ENCODE measurements at places on chromosomes 1 and 21. TPM values are rescaled to one million over a fixed set of nuclear protein-coding genes. Genes with fewer than 3 reads are reported as not detected.

DNA sequence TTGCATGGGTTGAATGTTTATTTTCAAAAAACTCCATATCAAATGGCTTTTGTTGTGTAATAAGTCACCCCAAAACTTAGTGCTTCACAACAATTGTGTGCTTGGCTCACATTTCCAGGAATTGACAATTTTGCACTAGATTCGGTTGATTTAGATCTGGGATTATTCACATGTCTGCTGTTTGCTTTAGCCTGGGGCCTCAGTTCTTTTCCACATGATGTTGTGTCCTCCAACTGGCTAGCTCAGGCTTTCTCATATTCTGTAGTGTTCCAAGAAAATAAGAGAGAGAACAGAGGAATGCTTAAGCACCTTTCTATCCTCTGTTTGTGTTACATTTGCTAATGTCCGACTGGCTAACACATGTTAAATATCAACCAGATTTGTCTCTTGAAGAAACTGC lies 281.5 kb upstream of the ADGRL4 start:
- DNase-seq: no peak

GRCh38 chr1:86933562-86934377 lies 19.3 kb downstream of the HS2ST1 start:
- peak; percentile 22 for DNase-seq

- DNase-seq: no peak
Observed at GRCh38 chr1:234089396-234089795, 184.9 kb downstream of the SLC35F3 start.

DNA sequence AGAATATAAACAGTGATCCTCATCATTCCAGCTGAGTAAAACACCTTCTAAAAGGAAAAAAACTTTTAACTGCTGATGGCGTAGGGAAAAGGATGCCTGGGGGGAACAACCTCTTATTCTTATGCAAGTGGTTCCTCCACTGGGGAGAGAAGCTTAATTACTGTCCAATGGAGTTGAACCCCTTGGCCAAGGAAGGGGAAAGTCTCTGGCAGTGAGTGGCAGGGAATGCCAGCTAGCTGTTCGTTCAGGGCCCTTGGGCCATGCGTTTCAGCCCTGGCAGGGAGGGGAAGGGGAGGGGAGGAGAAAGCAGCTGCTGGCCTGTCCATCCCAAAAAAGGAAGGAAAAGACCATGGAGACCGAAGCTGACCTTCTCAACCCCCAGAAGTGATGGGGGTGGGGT lies 22.6 kb upstream of the SYCP1 start:
- no peak for DNase-seq

- DNase-seq: no peak
Observed at GRCh38 chr1:211859405-211859804, 28.8 kb upstream of the LPGAT1 start.

DNA sequence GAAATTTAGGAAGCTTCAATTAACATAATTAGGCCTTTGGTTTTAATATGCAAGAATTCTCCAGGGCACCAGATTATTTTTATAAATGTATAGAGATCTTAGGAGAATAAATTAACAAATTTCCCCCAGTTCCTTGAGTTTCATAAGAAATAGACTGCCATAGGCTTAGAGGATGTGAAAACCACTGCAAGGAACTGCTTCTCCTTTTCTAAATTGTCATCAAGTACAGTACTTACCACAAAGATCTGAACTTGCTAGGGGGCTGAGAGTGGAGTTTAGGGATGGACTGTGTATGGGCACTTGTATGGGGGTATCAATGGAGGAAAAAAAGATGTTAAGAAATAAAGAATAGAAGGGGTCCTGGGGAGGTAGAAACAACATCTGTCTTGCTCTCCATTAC lies 31.1 kb downstream of the LHX8 start:
- DNase-seq: no peak

DNA sequence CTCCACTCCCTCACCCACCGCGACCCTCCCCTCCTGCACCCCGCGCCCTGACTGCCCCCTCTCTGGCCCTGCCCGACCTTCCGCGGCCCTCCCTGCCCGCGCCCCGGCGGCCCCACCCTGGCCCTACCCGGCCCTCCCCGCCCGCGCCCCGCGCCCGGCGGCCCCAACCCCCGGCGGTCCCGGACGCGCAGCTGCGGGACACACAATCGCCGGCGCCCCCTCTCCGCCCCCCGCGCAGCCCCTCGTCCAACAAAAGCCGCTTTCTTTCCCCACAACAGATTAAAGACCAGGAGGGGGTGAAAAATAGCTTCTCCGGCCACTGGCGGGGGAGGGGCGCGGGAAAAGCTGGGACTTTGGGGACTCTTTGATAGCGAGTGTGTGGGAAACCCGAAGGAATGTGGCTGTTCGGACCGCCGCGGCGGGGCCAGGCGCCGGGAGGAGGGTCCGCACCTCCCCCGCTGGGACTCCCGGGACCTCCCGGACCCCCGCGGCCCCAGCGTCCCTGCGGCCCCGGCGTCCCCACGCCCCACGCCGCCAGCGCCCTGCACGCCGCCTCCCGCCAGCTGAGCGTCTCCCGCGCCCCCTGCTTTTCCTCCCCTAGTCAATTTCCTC lies 8.8 kb upstream of the ID3 start:
- no peak for DNase-seq

GRCh38 chr1:19398309-19398760 lies 86.2 kb downstream of the SLC66A1 start:
- peak; percentile 99 for DNase-seq

DNA sequence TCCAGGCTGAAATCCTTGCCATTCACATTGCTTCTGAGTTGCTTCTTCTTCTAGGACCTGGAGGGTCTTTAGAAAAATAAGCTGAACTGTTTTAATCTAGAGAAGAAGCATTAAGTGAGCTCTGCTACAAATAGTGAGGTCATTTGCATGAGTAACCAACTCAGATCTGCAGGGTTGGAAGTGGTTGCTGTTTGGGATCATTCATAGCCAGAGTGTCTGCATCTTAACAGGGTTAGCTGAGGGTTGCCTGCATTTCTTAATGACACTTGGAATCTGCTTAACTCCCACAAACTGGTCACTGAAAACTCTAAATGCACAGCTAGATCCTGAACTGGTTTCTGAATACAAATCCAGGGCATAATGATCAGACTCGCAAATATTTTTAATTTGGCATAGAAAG lies 9.9 kb downstream of the CNIH3 start:
- DNase-seq: peak; percentile 87

DNA sequence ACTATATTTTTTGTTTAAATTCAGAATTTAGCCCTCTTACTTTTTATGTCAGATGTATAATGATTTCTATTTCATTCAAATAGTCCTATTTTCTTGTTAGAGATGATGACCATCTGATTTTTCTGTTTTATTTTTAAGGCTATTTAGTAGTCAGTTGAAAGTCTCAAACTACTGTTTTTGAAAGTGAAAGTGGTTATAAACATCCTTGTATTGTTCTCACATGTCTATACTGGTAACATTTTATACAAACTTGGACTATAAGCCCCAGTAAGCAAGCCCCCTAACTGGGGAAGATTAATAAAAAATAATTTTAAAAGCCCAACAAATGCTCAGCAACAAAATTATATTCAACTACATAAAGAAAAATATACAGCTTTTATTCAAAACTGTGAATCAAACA lies 271.3 kb upstream of the RGS18 start:
- DNase-seq: no peak

DNA sequence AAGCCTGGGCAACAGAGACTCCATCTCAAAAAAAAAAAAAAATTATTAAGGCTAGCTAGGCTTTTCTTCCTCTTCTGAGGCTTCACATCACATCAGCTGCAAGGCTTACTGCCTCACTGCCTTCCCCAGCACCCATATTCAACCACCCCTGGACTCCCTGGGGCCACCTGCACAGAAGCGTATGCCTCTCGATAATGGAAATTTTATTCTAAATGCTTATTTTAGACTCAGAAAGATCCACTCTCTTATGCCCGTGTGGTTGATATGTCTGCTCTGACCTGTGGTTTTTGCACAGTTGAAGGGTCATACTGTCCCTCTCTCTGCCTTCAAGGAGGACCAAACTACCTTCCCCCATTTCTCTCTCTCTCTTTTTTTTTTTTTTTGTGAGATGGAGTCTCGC lies 1.5 kb upstream of the FCRLA start:
- DNase-seq: no peak

DNA sequence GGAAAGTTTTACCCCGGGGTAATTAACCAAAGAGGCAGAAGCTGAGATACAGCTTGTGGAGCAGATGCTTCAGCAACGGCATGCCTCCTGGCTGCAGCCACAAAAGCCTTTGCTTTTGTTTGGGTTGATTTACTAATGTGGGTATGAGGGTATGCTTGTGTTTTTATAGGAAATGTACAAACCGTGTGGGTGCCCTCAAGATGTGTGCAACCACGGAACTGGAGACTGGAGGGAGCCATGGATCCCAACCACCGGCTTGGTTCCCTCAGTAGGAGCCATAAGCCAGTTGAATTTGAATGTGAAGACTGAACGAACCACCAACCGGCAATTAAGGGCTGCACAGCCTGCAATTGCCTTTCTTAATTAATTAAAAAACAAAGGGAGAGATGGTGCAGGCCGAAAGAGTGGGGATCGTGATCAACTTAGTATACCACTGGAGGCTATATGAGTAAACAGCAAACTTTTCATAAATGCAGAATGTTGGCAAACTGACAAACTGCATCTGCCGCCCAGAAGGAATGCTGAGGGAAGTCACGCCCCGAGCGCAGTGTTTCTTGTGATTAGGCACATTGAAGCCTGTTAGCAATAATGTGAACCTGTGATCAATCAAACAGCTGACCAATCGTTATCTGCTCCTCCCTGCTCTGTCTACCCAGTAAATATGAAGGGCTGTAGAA lies 104.1 kb downstream of the DISP1 start:
- no peak for DNase-seq

- DNase-seq: no peak
Observed at GRCh38 chr1:244165701-244166100, 114.6 kb downstream of the ZBTB18 start.

- no peak for DNase-seq
Observed at GRCh38 chr1:86787621-86788020, 83.2 kb downstream of the SH3GLB1 start.

GRCh38 chr1:76013206-76013581 lies 61.4 kb upstream of the ST6GALNAC3 start:
- no peak for DNase-seq

GRCh38 chr1:48688102-48688760 lies 88.5 kb downstream of the BEND5 start:
- DNase-seq: no peak

- peak; percentile 47 for DNase-seq
Observed at GRCh38 chr1:168234846-168235547, 9.2 kb downstream of the SFT2D2 start.

- DNase-seq: no peak
Observed at GRCh38 chr1:230170622-230171021, 103.6 kb downstream of the GALNT2 start.

DNA sequence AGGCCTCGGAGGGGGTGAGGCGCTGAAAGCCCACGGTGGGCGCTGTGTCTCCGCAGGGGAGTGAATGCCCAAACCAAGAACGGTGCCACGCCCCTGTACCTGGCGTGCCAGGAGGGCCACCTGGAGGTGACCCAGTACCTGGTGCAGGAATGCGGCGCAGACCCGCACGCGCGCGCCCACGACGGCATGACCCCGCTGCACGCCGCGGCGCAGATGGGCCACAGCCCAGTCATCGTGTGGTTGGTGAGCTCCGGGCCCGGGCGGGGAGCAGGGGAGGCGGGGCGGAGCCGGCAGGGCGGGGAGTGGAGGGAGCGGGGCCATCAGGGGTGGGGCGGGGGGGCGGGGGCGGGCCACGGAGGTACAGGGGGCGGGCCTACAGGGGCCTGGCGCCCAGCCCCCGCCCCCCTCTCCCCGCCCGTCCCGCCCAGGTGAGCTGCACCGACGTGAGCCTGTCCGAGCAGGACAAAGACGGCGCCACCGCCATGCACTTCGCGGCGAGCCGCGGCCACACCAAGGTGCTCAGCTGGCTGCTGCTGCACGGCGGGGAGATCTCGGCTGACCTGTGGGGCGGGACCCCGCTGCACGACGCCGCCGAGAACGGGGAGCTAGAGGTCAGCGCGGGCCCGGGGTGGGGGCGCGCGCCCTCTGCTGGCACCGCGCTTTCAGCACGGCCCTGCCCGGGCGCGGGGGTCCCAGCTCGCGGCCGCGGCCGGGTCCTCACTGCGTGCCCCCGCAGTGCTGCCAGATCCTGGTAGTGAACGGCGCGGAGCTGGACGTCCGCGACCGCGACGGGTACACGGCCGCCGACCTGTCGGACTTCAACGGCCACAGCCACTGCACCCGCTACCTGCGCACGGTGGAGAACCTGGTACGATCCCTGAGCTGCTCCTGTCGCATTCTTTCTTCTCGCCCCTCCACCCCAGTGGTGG lies 15.9 kb downstream of the ESPN start:
- no peak for DNase-seq

- no peak for DNase-seq
Observed at GRCh38 chr1:35533586-35533985, 23.6 kb downstream of the KIAA0319L start.

GRCh38 chr1:12078938-12079861 lies 16.1 kb downstream of the TNFRSF8 start:
- peak; percentile 58 for DNase-seq

GRCh38 chr1:166165661-166166328 lies 1.0 kb downstream of the FAM78B start:
- DNase-seq: no peak

GRCh38 chr1:79353224-79353623 lies 346.7 kb upstream of the ADGRL4 start:
- DNase-seq: peak; percentile 63

DNA sequence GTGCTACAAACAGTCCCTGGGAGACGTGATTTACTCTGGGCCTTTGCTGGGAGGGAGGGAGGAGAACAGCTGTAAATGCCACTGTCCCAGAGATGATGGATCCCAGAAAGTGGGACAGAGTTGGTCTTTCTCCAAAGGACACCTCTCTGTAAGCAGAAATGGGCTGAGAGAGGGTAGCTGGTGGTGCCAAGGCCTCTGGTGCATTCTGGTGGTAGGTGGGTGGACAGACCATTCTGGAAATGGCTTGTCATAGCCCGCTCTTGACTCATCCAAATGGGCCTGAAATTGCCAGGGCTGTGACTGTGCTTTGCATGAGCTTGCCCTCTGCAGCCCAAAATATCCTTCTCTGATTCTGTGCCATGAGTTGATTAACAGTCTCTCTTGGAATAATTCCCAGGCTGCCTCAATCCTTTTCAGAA lies 36.1 kb downstream of the CCDC185 start:
- no peak for DNase-seq

DNA sequence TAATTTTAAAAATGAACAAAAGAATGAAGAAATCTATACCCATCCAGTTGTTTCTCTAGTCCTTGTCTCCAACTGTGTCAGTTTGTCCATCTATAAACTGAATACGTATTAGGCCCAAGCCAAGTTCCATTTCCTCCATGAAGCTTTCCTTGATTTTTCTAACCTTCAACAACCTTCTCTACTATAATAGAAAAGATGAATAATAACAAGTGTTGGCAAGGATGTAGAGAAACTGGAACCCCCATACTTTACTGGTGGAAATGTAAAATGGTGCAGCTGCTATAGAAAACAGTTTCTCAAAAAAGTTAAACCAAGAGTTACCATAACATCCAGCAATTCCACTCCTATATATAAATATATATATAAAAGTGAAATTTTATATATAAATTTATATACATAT lies 10.6 kb downstream of the KIAA0319L start:
- DNase-seq: no peak

IFI44L gene
- 0.64 TPM for total RNA-seq

C1orf21 gene
- 3.9 TPM for total RNA-seq

SLC37A1 gene
- total RNA-seq: 0.97 TPM

GPR157 gene
- 9.5 TPM for total RNA-seq

PSEN2 gene
- total RNA-seq: 20.6 TPM

PEX10 gene
- 28.9 TPM for total RNA-seq

ITLN1 gene
- not detected for total RNA-seq

TAS1R2 gene
- not detected for total RNA-seq

DCST2 gene
- total RNA-seq: not detected

ACTRT2 gene
- not detected for total RNA-seq

OR2G6 gene
- not detected for total RNA-seq

ANKRD65 gene
- 1.6 TPM for total RNA-seq

FHL3 gene
- 33.2 TPM for total RNA-seq
